Midbrain (tissue), 1 donor: ENCODE measurements at places on chromosomes 11 and 22.

GRCh38 chr11:134258577-134258976 is 5.2 kb downstream of the ACAD8 start:
- DNase-seq, result no peak

DNA sequence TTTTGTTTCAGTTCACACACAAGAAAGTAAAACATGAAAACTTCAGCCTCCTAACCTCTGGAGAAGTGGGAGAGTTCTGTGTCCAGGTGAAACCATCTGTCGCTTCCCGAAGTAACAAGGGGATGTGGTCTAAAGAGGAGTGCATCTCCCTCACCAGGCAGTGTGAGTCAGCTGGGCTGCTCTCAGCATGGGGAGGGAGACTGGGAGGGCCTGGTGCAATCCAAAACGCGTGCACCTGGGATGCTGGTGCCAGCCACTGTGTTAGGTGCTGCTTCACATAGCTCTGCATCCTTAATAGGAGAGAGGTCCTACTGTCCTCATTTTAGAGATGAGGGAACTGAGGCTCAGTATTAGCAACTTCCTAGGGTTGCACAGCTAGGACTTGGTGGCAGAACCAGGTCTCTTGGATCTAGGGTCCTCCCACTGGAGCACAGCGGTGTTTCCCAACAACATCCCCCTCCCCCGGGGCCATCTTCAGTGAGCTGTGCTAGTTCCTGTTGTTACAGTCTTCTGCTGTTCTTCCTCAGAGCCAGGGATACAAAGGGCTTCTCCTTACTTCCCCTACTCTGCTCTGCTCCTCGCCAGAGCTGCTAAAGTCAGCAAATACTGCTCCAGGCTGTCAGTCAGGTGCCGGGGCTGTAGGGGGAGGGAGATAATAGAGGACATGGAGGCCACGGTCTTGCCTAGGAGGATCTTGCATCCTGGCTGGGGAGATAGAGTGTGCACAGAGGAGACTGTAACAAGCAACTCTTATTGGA is 8.0 kb downstream of the IL10RA start:
- no peak for DNase-seq

DNA sequence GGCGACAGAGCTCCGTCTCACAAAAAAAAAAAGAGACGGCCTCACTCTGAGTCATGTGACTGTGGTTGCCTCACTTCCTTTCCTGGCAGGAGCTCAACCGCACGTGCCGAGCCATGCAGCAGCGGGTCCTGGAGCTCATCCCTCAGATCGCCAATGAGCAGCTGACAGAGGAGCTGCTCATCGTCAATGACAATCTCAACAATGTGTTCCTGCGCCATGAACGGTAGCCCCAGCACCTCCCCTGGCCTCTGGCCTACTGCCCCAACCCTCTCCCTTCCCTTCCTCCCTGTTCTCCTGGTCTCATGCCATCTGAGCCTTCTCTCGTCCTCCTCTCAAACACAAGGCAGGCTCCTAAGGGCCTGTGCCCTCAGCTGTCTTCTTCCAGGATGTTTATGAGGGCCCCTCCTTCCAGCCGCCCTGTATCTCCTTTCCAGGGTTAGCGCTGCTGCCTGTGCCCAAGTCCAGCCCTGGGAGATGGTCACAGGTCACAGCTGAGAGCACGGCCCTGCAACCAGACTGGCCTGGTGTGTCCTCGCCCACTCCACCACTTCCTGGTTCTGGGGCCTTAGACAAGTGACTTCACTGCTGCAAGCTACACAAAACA is 30.7 kb downstream of the TOM1 start:
- DNase-seq, result no peak

GRCh38 chr11:104813532-104813931 is 84.7 kb downstream of the CASP12 start:
- no peak for DNase-seq

GRCh38 chr22:30021881-30022619 is 58.2 kb upstream of the HORMAD2 start:
- DNase-seq, result no peak

- no peak for DNase-seq
Observed at GRCh38 chr22:46108564-46109473, 41.5 kb upstream of the PPARA start.

- DNase-seq, result no peak
Observed at GRCh38 chr11:126636911-126637794, 281.7 kb downstream of the ST3GAL4 start.

- DNase-seq, result no peak
Observed at GRCh38 chr11:119964136-119965025, 173.5 kb downstream of the TRIM29 start.

GRCh38 chr11:84812471-84812969 is 814.6 kb downstream of the DLG2 start:
- DNase-seq, result no peak

DNA sequence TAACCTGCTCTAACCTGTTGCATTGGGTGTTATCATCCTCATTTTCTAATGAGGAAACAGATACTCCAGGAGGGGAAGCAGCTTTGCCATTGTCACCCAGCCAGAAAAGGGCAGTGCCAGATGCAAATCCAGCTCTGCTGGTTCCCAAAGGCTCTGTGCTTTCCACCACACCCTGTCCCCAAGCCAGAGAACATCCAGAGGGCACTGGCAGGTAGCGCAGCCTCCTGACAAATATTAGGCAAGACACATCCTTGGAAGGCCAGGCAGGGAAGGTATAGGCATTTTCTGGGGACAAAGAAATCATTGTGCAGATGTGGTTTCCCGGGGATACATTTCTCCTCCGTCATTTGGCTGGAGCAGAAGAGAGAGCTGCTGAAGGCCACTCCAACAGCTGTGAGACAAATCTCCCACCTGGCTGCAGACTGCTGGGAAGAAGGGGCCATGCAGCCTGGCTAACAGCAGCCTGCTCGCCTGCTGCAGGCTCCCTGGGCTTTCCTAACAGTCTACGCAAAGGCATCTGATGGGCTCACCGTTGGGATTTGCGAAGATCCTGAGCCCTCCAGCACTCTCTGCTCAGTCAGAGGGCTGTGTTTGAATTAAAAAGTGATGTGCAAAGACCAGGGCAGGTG is 93.9 kb upstream of the PITPNB start:
- no peak for DNase-seq

DNA sequence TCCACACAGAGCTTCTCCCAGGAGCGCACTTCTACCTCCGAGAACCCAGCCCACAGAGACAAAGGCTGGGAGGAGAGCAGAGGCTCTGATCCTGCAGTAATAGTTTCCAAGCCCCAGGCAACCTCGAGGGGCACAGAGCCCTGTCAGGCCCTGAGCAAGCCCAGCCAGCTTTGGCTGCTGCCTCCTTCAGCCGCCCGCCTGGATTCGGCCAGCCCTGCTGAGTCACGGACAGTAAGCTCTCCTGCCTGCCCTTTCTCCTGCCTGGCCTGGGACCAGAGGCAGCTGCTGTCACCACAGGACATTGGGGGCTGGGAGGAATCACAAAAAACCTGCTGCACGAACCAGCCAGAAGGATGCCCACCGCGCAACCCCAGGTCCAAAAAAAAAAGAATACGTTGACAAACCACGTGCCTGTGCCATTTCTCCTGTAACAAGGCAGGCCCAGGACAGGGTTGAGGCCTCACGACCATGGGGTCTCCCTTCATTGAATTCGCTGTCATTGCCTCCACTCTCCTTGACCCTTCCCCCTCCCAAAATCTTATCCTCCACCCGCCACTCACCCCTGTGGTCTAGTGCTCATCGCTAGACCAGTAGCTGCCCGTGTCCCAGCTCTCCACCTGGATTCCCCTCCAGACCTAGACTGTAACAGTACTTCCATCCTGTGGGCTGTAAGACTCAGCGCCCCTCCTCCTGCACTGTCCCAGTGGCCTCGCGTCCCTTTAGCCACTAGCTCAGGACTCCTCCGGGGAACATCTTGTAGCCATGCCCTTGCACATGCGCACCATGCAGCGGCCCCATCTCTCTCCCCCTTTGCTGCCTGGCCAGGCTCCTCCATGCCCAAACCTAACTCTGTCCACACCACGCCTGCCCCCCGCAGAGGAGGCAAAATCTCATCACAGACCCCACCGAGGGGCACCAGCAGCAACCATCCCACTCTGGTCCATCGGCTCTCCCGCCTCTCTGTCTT is 7.4 kb upstream of the SLC22A12 start:
- DNase-seq, result no peak
